ENCODE measurements at places on chromosomes 7 and 10.
A peak's percentile ranks its signal among the peaks of the same experiment; 100 is the strongest.

- peak; percentile 59 for DNase-seq
These were observed 605 bp upstream of the NFKB2 start for GRCh38 chr10:102394801-102395399.

GRCh38 chr10:71473671-71474599, 77.2 kb downstream of the CDH23 start:
- no peak for DNase-seq

DNA sequence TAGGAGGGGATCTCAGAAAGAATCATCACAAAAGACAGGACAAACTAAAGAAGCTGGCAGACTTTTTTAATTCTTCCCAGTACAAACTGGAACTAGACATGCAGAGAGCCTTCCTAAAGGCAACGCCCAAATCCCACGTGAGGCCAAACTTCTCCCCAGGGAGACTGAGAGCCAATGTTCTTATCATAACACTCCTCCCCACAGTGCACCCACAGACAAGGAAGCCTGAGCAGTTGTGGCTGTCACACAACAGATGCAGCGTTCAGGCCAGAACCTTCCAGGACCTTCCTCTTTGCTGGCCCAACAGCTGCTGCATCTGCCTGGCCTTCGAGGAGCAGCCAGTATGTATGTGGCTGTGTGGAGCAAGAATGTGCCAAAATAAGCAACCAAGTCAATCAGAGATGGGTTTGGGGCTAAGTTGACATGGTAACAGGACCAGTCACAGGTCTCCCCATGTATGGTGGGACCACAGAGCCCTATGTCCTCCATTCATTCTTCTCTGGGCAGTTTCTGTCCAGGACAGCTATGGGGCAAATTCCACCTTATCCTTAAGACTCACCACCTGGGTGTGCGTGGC, 34.9 kb downstream of the SRPK2 start:
- peak; percentile 71 for DNase-seq

DNA sequence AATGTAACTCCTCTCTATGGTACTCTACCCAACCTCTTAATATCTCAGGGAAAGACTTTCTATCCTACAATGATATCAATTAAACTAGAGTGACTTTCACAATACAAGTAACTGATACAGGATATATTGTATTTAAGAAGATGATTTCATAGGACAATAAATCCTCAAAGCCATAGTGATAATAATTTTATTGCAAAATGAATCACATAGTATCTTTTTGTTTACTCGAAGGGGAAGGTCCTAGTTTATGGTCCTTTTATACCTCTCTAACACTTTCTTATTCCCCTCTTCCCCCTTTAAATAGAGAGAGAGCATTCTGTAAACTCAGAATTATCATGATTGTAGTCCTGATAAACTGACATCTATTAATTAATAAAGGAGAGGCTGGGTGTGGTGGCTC, 56.4 kb downstream of the TMEM106B start:
- DNase-seq = no peak

GRCh38 chr10:51260376-51260775, 186.1 kb downstream of the PRKG1 start:
- DNase-seq = no peak

DNA sequence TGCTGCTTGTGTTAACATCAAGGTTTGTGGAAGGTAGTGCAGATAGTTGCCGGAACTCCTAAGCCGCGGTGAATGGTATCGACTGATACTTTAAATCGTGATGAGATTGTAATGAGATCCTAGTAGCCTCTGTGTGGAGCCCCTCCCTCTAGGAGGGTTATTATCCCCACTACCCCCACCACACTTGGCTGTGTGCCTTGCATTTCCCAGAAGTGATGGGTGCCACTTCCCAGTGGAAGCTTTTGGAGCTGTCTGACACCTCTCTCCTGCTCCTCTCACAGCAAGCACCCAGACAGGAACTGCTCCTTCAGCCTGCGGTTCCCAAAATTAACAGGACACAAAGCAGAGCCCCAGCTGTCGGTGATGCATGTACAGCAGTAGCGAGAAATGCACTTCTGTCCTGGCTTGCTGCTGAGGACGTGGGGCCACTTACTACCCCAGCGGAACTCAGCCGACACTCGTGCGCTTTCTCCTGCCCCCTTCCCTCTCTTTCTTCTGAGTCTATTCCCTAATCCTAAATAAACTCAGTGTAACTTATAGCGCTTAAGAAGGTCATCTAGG, 52.5 kb downstream of the PRKAG2 start:
- DNase-seq = no peak

DNA sequence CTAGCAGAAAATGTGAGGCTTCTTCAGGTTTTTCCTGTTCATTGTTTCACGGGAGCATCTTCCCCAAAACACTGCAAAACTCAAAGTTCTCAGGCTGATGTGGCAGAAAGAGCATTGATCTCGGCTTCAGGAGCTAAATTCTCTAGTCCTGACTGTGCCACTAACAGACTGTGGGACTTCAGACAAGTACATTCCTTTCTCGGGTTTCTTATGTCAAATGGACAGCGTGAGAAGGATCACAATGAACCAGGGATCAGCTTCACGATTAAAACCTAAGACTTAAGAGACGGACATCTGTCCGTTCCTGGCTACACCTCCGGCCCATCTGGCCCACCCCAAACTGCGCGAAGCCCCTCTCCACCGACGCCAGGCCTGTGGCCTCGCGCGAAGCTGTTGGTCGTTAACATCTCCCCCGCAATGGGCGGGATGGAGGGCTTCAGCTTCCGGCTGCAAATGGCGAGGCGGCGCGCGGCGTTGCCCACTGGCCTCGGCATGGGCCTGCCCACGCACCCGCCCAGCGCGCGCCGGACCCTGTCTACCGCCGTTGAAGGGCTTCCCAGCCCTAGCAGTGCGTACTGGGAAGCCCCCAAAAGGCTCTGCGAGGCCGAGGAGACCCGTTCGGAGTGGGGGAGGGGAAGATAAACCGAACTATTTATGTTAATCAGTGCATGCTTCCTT, 549 bp upstream of the DDX50 start:
- no peak for DNase-seq

GRCh38 chr10:35203745-35204144, 77.1 kb downstream of the CREM start:
- no peak for DNase-seq

DNA sequence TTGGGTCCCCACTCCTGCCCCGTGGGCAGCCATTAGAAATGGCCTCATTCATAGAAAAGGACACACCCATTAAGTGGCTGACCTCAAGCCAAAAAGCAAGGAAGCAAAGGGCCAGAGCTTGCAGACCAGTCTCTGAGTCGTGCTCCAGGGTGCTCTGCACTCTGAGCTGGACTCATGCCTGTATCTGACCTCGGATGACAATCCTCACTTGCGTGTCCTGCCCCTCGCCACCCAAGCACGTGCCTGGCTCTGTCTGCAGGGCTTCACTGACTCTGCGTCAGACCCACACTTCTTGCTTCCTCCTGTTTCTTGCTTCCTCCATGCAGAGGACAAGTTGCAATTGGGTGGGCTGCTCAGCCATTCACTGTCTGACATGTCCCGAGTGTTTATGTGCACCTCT, 138.8 kb downstream of the OAT start:
- DNase-seq = no peak
